ENCODE measurements at places on chromosomes 13 and 19. TPM values are rescaled to one million over a fixed set of nuclear protein-coding genes. Genes with fewer than 3 reads are reported as not detected.

GRCh38 chr13:113723410-113724015, 35.5 kb upstream of the TMEM255B start:
- DNase-seq: no peak

DNA sequence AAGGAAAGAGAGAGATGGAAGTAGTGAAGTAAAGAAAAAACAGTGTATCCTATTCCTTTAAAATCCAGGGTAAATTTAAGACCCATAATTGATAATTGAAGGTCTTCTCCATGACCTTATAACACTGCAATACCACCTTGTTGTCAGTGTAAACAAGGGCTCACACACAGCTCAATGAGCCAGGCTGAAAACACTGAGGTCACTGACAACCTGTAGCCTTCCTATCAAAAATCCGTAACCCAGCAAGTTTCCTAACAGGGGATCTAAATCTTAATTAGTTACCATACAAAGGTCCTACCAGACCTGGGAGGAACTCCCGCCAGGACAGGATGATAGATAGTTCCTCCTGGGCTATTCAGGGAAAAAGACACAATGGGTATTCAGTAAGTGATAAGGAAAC, 1677.1 kb downstream of the OLFM4 start:
- DNase-seq: no peak

The HSPB6 gene
- polyA plus RNA-seq: 18.9 TPM

The NCAN gene
- polyA plus RNA-seq: 0.27 TPM

DNA sequence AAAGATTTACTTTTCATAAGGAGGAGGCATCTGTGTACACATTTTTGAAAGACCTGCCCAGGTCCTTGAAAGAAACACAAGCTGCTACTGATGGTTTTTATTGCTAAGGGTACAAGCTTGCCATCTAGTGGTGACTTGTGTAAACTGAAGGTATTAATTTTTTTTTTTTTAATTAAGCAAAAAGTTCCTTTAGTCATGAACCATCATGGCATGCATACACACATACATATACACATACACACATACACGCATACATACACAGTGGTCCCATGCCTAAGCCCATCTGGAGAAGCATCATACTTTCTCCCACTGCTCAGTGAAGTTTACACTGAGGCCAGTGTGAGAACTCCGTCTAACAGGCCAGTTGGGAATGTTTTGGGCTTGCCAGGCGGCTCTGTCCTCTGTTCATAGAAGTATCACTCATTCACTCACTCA, 312.5 kb downstream of the DCLK1 start:
- no peak for DNase-seq

The HSD17B14 gene
- 20.4 TPM for polyA plus RNA-seq

The RGL3 gene
- 5.3 TPM for polyA plus RNA-seq

GRCh38 chr13:40671956-40672764, 5.7 kb upstream of the FOXO1 start:
- no peak for DNase-seq

Measured in thymus (tissue), 14 donors.